GM12878 (cell line): ENCODE measurements at places on chromosomes 7 and 10. TPM values are rescaled to one million over a fixed set of nuclear protein-coding genes. Genes with fewer than 3 reads are reported as not detected.

- DNase-seq: no peak
- H3K36me3 ChIP-seq: no peaks in the 10 kb centered on the region
- no peak overlapping the region for H3K27ac ChIP-seq
- H3K4me1 ChIP-seq: no peaks in the 10 kb centered on the region
- H3K27me3 ChIP-seq: no peaks in the 10 kb centered on the region
Observed at GRCh38 chr7:63900394-63901203, 98.0 kb upstream of the ZNF722 start.

DNA sequence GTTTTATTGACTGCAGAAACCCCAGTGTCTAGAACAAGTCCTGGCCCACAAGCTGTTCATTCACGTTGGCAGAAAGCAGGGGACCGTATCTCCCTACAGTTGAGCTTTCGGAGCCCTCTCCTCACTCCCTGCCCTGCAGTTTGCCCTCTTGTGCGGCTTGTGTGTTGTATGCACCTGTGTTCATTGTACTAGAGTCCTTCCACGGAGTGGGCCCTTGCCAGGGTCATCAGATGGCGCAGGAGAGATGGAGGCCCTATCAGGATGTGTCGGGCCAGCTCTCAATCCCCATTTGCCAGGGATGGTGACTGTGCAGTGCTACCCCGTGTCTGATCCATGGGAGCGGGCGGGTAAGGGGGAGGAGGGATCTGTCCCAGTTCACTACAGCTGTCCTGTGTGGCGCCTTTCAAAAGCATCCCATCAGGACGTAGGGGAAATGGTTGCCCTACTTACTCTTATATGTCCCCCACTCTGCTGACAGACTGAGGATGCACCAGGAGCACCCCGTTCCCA lies 77.4 kb upstream of the PRR15 start:
- DNase-seq: no peak
- H3K36me3 ChIP-seq: no peaks in the 10 kb centered on the region
- no peaks in the 10 kb centered on the region for H3K27me3 ChIP-seq
- no peak overlapping the region for H3K4me3 ChIP-seq

GRCh38 chr7:27165996-27166530 lies 726 bp upstream of the HOXA9 start:
- no peaks in the 10 kb centered on the region; the same call in 1 of the 2 replicates for H3K36me3 ChIP-seq
- no peak overlapping the region for H3K4me3 ChIP-seq
- DNase-seq: no peak
- H3K4me1 ChIP-seq: no peaks in the 10 kb centered on the region
- H3K27me3 ChIP-seq: peaks cover 19% of the 10 kb centered on the region
- H3K27ac ChIP-seq: no peak overlapping the region

GRCh38 chr7:44187636-44188416 lies 1.4 kb downstream of the GCK start:
- H3K36me3 ChIP-seq: no peaks in the 10 kb centered on the region
- H3K4me1 ChIP-seq: no peaks in the 10 kb centered on the region
- no peak overlapping the region for H3K27ac ChIP-seq
- peaks cover 1% of the 10 kb centered on the region; the same call in 1 of the 2 replicates for H3K27me3 ChIP-seq
- H3K4me3 ChIP-seq: no peak overlapping the region
- DNase-seq: no peak

GRCh38 chr10:80537086-80537735 lies 491 bp upstream of the SH2D4B start:
- no peak for DNase-seq
- H3K27ac ChIP-seq: no peak overlapping the region

GRCh38 chr7:158164101-158165095 lies 423.2 kb downstream of the PTPRN2 start:
- DNase-seq: no peak
- no peaks in the 10 kb centered on the region for H3K36me3 ChIP-seq
- H3K27me3 ChIP-seq: no peaks in the 10 kb centered on the region
- no peaks in the 10 kb centered on the region for H3K4me1 ChIP-seq
- no peak overlapping the region for H3K4me3 ChIP-seq

DNA sequence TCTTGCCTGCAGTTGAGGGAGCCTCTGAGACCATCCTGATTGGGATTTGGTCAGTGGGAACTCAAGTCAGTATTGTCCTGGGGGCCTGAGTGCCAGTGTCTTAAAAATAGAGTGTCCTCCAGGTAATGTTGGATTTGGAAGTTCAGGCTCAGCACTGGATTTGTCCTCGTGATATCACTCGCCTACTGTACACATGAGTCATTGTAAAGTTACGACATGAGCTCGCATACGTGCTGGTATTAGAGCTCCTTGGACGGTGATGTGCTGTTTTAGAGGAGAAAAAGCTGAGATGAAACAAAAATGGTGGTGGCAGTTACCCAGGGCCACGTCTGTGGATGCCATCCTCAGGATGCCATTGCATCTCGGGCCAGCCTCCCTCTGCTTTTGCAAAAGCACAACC lies 78.2 kb downstream of the MGMT start:
- H3K4me1 ChIP-seq: no peaks in the 10 kb centered on the region
- DNase-seq: no peak
- no peak overlapping the region for H3K27ac ChIP-seq

GRCh38 chr10:124164264-124164663 lies 70.9 kb upstream of the CHST15 start:
- H3K27ac ChIP-seq: no peak overlapping the region
- H3K4me1 ChIP-seq: no peaks in the 10 kb centered on the region
- 0 out of 2 replicates have a peak, but pooled peaks cover 2% of the 10 kb centered on the region for H3K27me3 ChIP-seq
- no peaks in the 10 kb centered on the region for H3K36me3 ChIP-seq

- no peaks in the 10 kb centered on the region for H3K36me3 ChIP-seq
Observed at GRCh38 chr10:22268503-22268902, 47.7 kb upstream of the COMMD3 start.

GRCh38 chr7:107232568-107233090 lies 63.8 kb downstream of the HBP1 start:
- no peaks in the 10 kb centered on the region for H3K36me3 ChIP-seq
- H3K4me3 ChIP-seq: no peak overlapping the region
- H3K27me3 ChIP-seq: no peaks in the 10 kb centered on the region
- DNase-seq: no peak
- H3K27ac ChIP-seq: no peak overlapping the region

The TMEM229A gene
- not detected in 2 replicates for total RNA-seq

The RAMP3 gene
- total RNA-seq: not detected in 2 replicates

The SPOCK2 gene
- total RNA-seq: 1.3 and 1.5 TPM in 2 replicates

The HSPA12A gene
- total RNA-seq: 2.2 and 2.4 TPM in 2 replicates

The CISD1 gene
- total RNA-seq: 31.8 and 34.3 TPM in 2 replicates

The BTBD16 gene
- total RNA-seq: not detected in 2 replicates

The TRIM50 gene
- not detected in 2 replicates for total RNA-seq

The TAS2R5 gene
- 0.44 and 0.45 TPM in 2 replicates for total RNA-seq
